ENCODE measurements at places on chromosomes 2 and 18.

- DNase-seq: no peak
These were observed 71.1 kb downstream of the RFTN2 start for GRCh38 chr2:197604117-197604860.

DNA sequence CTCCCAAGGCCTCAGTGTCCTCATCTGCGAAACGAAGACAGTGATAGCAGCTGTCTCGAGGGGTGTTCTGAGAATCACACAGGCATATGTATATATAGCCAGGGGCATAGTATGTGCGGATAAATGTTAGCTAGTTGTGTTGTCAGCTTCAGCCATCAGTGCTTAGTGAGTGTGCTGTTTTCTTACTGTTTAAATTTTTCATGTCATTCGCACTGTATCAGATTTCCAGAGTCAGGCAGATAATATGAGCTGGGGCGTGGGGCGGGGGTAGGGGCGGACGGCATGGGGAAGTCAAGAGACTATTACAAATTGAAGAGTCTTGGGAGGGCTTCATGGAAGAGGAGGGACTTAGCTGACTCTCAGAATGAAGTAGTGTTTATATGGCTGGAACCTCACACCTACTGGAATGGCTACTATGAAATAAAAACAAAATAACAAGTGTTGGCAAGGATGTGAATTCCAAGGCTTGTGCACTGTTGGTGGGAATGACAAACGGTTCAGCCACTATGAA lies 7.0 kb downstream of the TRAPPC12 start:
- no peak for DNase-seq

- DNase-seq: no peak
These were observed 45.8 kb downstream of the HS6ST1 start for GRCh38 chr2:128272601-128273468.

DNA sequence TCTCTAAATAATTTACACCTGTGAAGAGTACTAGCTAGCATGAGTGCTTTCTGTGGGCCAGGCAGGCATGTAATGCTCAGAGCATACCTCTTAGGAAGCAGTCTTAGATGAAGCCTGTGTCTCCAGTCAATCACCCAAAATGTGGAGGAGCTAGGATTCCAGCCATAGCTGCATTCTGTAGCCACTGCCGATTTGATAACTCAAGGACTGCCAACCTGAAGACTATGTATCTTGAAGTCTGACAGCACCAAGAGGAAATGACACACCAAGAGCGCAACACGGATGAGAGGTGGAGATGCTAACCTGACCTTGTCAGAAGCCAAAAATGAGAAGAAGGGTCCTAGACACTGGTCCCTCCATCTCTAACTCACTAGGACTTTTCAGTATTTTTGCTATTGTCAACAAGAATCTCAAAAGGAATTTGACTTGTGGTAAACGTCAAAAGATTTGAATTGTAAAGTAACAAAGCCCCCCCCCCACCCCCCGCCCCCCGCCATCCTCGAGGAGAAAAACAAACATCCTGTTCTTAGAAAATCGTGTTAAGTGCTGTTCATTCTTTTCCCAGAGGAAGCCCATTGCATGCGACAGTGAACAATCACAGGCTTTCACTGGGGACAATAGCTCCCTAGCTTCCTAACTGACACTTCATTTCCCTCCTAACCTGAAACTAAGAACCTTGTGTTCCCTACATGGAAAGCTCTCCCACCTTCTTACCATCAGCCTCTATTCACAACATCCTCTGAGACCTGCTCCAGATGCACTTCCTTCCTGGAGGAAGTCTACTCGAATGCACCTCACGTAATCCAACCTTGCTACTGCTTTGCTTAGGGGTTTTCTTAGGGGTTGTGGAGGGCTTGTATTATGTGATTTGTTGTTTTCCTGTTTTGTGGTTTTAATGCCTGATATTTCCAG lies 14.7 kb downstream of the CDC42EP3 start:
- no peak for DNase-seq

DNA sequence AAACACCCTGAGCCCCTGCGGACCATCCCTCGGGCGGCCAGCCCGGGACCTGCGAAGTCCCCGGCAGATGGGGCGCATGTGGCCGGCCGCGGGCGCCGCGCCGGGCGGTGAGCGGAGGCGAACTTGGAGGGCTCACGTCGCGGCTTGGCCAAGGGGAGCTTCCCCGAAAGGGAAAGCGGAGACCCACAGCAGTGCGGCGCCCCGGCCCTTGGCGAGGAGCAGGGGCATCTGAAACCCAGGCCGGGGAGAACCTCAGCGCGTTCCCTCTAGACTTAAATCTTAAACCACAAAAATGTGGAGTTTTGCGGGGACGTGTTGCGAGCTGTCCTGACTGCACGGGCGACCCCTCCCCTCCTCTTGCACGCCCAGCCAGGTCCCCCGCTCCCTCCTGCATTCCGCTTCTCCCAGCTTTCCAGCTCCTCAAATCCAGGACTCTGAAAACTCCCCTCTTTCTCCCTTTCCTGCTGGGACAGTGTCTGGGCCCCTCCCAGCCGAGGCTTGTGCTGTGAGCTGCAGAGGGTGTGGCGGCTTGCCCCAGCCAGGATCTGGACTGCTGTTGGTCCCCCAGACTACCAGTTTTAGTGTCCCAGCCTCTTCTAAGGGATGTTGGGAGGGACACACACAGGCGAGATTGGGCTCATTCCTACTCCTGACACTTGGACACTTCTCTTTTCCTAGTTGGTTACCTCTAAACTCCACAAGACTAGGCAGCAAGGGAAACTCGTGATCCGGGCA lies 1.3 kb downstream of the FMNL2 start:
- DNase-seq: no peak

GRCh38 chr2:111050701-111051376 lies 69.9 kb upstream of the BCL2L11 start:
- no peak for DNase-seq

GRCh38 chr2:216426938-216427337 lies 14.7 kb downstream of the SMARCAL1 start:
- DNase-seq: peak; percentile 50

GRCh38 chr2:46510598-46511177 lies 31.3 kb downstream of the TMEM247 start:
- no peak for DNase-seq

DNA sequence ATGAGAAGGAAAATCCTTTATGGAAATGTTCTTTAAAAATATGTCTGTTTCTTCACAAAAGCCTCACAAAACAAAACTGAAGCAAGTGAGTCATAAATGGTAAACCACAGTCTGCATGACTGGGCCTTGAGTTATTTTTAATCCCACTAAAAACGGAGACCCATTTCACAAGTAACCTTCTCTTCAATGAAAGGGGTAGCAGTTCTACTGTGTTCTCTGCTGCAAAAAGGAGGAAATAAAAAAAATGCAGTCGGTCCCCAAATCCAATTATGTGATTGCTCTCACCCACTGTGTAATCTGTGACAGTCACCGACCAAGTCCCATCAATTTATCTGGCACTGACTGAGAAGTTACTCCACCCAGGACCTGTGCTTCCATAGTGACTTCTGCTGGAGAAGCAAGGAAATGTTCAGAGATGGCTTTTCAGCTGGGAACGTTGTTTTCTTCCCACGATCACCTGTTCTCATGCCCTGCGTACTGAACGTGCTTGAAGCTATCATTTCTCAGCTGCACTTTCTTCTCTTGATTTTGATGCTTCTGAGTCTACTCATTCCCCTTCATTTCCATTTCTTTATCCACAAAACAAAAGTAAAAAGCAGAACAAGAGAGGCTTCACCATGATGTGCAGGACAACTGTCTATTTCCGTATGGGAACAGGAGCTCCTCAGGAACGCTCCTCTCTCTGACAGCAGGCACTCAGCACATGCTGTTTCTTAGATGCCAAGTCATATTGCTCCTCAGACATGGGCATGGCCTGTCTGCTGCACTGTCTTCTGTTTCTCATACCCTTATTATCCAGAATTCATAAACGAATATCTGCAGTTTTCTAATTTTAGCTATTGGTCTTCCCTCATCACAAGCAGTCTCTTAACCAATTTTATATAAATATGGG lies 80.0 kb upstream of the TMEM200C start:
- peak; percentile 58 for DNase-seq

DNA sequence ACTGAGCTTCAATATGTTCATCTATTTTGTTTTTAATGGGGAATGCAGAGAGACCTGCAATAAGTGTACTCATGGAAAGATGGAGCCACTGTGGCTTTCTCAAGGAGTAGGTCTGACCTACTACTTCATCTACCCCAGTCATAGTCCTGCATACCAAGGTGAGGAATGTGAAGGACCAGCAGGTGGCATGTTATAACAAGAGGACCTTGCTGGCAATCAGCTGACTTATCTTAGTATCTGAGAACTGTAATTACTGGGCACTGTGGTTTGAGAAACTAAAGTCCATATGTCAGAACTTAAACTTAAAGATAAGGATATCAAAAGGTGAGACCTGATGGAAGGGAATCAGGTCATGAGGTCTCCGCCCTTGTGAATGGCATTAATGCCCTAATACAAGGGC lies 1104.2 kb downstream of the BCL11A start:
- DNase-seq: no peak

DNA sequence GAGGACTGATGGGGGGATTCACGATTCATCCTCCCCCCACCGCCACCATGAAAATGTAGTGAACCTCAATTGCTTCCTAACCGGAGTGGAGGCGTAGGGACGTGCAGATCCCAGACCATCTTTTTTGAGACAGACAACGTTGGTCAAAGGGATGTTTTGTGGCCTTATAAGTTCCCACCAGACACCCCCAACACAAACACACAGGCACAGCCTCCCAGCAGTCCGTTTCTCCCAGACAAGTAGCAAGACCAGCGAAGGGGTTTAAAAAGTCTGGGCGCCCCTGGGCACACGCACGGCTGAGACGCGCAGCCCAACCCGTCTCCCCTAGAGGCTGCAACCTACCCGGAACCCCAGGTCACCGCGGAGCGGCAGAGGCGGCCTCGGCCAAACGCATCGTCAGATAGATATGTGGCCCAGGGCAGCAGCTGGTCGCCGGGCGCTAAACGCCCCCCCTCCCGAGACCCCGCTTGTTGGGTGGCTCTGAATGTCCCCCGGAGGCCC lies 1.3 kb downstream of the GBX2 start:
- DNase-seq: no peak

DNA sequence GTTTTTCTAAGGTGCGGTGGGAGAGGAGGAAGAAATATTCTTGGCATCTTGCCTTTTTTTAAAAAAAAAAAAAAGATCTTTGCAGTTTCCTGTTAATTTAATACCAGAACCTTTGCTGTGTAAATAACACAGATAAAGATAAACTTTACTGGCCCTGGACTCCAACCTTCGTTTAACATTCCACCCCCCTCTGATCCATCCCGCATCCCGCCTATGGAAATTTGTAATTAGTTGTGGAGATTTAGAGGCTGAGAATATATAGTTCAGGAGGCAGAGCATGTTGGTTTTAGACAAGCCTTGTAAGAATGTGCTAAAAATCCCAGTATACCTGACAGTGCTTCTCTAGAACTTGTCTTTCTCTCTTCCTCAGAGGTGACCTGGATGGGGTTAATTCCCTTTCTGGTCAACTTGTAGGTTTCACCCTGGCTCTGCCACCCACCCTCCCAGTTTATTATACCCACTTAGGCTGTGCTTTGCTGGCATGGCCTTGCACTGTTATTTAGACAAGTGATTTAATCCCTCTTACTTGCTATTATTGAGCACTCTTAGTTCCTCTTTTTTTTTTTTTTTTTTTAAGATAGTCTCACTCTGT lies 2.9 kb upstream of the C2orf72 start:
- DNase-seq: no peak

DNA sequence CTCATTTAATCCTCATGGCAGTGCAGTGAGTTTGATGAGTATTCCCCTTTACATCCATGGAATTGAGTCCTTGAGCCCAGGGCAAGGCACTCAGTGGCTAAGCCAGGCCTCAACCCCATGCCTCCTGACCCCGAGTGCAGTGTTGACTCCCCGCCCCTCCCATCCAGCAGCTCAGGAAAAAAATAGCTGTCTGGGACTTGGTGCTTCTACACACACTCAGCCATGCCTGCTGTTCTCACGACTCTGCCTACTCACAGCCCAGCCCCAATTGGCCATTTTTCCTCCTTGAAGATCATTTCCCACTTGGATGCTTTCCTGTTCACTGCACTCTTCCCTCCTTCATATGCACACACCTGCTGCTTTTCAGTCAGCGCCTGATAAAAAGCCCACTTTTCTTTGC lies 8.8 kb downstream of the FOSL2 start:
- DNase-seq: no peak

- DNase-seq: no peak
These were observed 1.7 kb downstream of the EN1 start for GRCh38 chr2:118845522-118846441.

GRCh38 chr2:119694845-119695521 lies 16.0 kb downstream of the TMEM177 start:
- DNase-seq: no peak

GRCh38 chr2:128808462-128809258 lies 490.0 kb upstream of the HS6ST1 start:
- no peak for DNase-seq

DNA sequence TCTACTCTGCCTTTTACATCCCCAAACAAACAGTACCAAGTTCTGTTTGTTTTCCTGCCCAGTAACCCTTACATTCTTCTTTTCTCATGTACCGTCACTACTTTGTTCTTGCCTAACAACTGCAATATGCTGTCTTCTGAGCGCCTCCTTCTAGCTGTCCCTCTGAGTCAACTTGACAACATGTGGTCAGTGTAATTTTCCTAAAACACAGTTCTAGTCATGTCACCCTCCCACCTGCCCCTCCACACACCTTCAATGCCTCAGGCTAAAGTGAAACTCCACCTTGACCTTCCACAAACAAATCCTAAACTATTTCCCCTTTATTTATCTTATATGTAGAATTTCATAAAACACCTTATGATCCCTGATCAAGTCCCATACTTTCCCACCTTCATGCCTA lies 124.6 kb upstream of the CD302 start:
- no peak for DNase-seq
